GDM1 (cell line): ENCODE measurements at places on chromosomes 12 and 14.

- peak; percentile 3 for DNase-seq
Observed at GRCh38 chr12:108193917-108194316, 64.8 kb downstream of the WSCD2 start.

GRCh38 chr14:58912287-58912686, 274.5 kb downstream of the DACT1 start:
- DNase-seq: no peak

- no peak for DNase-seq
Observed at GRCh38 chr12:121439715-121440114, 39.8 kb downstream of the RNF34 start.

- no peak for DNase-seq
Observed at GRCh38 chr14:22143363-22143762, 445.7 kb downstream of the DAD1 start.

GRCh38 chr12:126358806-126359205, 1293.6 kb downstream of the AACS start:
- no peak for DNase-seq

DNA sequence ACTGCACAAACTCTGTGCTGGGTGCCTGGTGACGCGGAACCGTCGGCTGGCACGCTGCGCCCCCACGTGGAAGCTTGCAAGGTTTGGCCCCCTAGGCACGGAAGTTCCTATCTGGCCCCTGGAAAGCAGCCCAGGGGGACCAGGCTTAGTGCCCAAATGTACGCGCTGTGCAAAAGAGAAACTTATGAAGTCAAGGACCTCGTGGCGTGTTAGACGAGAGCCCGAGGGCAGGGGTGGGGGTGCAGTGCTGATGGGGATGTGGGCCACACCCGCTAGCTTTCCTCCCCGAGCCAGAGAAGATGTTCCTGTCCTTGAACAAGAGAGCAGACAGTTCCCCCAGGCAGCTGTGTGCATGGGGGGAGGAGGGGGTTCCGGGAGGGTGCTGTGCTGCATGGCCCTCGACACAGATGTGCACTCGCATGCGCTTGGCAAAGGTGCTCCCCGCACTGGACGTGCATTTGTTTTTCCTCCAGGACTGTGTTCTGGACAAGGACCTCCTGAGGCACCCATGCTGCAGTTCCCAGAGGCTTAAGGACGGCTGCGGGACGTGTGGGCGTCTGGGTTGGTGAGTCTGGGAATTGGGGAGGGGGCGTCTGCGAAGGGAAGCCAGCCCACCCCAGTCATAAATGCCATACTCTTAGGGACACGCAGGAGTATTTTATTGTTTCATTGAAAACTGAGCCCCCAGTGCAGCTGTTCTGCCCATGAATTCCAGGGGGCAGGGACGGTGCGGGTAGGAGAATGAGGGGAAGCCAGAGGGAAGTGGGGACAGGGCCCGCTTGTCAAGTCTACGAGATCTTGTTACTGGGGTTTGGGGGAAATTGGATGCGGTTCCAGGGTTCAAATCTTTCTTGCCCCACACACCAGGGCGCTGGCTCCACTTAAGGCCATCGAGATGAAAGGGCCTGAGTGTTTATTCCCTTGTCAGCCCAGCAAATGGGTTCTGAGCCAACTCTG, 80.0 kb downstream of the NTF3 start:
- no peak for DNase-seq

DNA sequence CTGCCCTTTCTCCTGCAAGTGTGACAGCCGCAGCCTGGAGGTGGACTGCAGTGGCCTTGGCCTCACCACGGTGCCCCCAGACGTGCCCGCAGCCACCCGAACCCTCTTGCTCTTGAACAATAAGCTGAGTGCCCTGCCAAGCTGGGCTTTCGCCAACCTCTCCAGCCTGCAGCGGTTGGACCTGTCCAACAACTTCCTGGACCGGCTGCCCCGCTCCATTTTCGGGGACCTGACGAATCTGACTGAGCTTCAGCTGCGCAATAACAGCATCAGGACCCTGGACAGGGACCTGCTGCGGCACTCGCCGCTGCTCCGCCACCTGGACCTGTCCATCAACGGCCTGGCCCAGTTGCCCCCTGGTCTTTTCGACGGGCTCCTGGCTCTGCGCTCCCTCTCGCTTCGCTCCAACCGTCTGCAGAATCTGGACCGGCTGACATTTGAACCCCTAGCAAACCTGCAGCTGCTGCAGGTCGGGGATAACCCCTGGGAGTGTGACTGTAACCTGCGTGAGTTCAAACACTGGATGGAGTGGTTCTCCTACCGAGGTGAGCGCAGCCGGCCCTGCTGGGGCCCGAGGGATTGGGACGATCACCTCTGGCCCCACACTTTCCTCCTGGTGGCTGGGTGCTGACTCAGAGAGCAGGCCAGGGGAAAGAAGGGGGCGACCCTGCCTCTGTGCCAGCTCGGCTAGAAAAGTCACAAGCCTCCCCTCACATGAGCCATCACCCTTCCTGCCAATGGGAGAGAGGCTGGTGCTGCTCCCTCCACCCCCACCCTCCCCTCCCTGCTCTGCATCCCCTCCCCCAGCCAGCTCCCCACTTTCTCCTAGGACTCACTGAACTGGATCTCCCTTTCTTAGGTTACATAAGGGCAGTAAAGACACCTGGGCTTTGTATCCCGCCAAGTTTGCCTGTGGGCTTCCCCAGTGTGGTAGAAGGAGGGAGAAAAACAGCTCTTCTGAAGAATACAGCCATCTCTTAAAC, 10.9 kb downstream of the LRTM2 start:
- DNase-seq: no peak

GRCh38 chr12:26520869-26521268, 312.1 kb downstream of the ITPR2 start:
- DNase-seq: no peak

DNA sequence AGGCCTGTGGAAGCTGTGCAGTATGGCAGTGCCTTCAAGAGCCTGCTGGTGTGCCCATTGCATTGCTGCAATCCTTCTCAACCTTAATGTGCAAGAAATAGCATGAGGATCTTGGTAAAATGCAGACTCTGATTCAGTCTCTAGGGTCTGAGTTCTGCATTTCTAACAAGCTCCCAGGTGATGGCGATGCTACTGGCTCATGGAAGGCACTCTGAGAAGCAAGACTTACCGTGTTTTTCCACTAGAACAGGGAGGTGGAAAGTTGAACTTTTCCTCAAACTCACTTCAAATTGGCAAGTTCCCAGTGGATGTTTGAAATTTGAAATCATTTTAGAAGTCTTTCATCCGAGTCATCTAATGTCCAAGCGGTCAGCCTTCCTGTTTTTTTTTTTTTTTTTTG, 55.5 kb downstream of the MYRFL start:
- DNase-seq: peak; percentile 12

GRCh38 chr14:101410126-101410525, 151.2 kb upstream of the DIO3 start:
- DNase-seq: no peak

GRCh38 chr12:76997011-76997780, 68.2 kb downstream of the E2F7 start:
- no peak for DNase-seq

- no peak for DNase-seq
Observed at GRCh38 chr14:71555654-71556559, 376.3 kb upstream of the RGS6 start.

- no peak for DNase-seq
Observed at GRCh38 chr14:100701314-100701713, 25.4 kb upstream of the DLK1 start.

- DNase-seq: no peak
Observed at GRCh38 chr12:22284871-22285270, 49.6 kb downstream of the ST8SIA1 start.

DNA sequence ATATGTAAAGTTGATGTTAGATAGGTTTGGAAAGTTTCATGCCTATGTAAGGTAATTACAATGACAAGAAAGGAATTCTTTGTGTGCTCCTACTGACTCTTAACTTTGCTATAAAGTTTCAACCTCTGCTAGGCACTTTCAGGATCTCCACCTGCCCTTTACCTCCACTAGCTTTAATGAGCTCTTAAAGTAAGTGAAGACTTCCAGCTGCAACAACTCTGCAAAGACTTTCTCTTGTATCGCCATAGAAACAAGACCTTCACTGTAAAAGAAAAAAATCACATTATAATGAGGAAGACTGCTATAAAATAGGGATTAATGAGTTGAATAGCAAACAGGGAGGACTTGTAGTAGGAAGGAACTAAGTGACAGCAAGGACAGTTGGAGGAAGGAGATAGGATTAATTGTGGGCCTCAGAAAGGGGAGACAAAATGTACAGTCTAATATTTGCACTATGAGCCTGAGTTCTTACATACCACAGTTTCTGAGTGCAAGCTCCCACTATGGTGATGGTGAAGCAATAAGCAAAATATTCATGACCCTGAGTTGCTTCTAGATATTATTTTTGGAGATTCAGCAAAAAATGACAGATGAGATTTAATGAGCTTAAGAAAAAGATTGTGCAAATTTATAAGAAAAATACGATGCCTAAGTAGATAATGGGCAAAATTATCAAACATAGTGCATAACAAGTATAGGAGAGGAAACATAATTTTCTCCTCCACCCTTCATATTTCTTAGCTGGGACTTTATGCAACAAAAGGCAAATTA, 66.7 kb downstream of the DHRS2 start:
- no peak for DNase-seq

GRCh38 chr12:57865084-57865751, 18.7 kb upstream of the CTDSP2 start:
- DNase-seq: no peak

- no peak for DNase-seq
Observed at GRCh38 chr12:19910681-19911080, 457.7 kb upstream of the PDE3A start.
